Stomach (tissue), 19 donors: ENCODE measurements at places on chromosomes 3 and 15.

DNA sequence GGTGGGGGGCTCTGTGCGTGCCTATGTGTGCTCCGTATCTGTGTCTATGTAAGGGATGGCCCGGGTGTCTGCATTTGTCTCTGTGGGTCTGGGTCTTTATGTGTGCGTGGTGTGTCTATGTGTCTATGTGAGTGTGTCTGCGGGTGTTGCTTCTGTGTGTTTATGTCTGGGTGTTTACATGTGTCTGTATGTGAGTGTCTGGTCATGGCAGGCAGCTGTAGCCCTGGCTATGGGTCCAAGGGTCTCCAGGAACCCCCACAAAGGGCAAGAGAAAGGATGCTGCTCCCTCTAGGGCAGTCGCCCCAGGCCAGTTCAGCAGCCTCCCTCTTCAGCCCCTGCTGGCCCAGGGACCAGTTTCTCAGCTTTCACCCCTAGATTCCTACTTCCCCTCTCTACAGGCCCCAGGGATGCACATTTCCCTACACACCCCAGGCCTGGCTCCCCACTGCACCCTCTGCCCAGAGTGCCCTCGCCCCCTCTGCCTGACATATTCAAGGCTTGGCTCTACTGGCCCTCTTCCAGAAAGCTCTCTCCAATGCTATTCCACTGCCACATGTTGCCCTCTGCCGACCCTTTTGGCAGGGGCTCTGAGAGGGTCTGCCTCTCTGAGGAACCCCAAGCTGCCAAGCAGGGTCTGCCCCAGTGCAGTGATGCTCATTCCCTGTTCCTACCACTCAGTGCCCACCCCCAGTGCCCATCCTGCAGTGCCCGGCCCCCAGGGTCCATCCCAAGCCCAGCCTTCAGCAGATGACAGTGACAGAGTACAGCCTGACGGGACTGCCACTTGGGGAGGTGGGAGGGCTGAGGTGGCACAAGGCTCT, 1.0 kb upstream of the MYL3 start:
- DNase-seq: no peak

GRCh38 chr15:60673918-60674558, 195.1 kb upstream of the ICE2 start:
- DNase-seq: peak; percentile 43

GRCh38 chr15:92687746-92688145, 32.2 kb upstream of the FAM174B start:
- no peak for DNase-seq

DNA sequence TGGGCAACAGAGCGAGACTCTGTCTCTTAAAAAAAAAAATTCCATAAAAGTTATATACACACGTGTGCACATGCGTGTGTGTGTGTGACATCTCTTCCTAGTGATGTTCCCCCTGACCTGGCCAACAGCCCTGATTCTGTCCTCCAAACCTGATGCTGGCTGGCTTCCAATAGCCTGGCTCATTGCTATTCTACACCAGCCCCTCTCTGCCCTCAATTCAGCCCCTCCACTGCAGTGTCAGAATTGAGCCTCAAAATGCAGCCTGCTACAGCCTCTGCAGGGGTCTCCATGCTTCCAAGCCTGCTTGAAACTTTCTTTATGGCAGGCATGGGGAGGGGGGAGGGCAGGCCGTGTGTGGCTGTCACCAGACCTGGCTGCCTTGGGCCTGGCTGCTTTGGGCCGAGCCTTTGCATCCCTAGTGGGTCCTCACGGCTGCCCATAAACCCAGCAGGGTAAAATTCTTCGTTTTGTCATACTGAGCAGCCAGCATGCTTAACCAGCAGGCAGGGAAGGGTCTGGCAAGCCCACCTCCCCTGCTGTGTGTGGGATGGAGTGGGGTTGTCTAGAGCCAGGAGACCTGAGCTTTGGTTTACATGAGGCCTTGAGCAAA, 22.7 kb upstream of the DOCK3 start:
- no peak for DNase-seq
